ENCODE measurements at places on chromosomes 3 and 15.

- H3K4me3 ChIP-seq = no peak overlapping the region
- H3K36me3 ChIP-seq = no peaks in the 10 kb centered on the region
- H3K27ac ChIP-seq = no peak overlapping the region
- no peaks in the 10 kb centered on the region for H3K27me3 ChIP-seq
- DNase-seq = no peak
Observed at GRCh38 chr3:54099381-54099780, 23.0 kb upstream of the CACNA2D3 start.

GRCh38 chr3:150691414-150692040, 12.2 kb downstream of the ERICH6 start:
- no peak overlapping the region for H3K4me3 ChIP-seq
- H3K36me3 ChIP-seq = no peaks in the 10 kb centered on the region
- no peaks in the 10 kb centered on the region for H3K27me3 ChIP-seq
- no peak for DNase-seq
- H3K4me1 ChIP-seq = no peaks in the 10 kb centered on the region

DNA sequence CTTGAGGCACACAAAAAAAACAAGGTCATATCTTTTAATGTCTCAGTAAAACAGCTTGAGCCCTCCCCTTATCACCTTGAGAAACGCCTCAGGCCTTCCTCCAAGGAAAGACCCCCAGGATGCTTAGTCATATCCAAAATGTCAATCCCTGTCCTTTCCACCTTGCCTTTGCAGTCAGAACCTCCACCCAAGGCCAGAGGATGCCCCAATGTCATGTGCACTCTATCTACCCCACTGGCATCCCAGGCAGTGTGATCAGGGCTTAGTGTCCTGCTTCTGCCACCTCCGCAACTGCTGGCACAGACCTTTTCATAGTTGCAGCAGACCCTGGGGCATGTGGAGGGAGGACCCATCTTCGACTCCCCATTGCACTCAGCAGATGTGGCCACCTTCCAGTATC, 268.0 kb upstream of the LRRFIP2 start:
- no peaks in the 10 kb centered on the region for H3K4me1 ChIP-seq
- H3K4me3 ChIP-seq = no peak overlapping the region
- H3K27ac ChIP-seq = no peak overlapping the region
- DNase-seq = no peak
- H3K36me3 ChIP-seq = no peaks in the 10 kb centered on the region

DNA sequence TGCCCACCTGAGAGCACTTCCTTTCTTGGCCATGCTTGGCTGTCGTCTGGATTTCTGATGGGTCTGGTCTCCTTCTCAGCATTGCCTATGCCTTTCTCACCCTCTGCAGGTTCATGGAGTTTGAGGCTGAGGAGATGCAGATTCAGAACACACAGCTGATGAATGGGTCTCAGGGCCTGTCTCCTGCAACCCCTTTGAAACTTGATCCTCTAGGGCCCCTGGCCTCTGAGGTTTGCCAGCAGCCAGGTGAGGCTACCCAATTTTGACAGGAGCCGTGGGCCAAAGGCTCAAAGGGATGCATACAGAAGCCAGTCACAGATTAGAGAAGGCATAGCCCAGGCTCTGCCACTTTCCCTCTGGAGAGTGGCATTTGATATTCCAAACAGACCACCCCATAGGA, 10.5 kb downstream of the NUTM1 start:
- no peaks in the 10 kb centered on the region for H3K27me3 ChIP-seq
- H3K4me1 ChIP-seq = no peaks in the 10 kb centered on the region
- H3K36me3 ChIP-seq = no peaks in the 10 kb centered on the region
- DNase-seq = no peak

- H3K4me3 ChIP-seq = no peak overlapping the region
- no peaks in the 10 kb centered on the region for H3K4me1 ChIP-seq
- no peaks in the 10 kb centered on the region for H3K36me3 ChIP-seq
Observed at GRCh38 chr3:12345141-12345561, 56.3 kb downstream of the PPARG start.

DNA sequence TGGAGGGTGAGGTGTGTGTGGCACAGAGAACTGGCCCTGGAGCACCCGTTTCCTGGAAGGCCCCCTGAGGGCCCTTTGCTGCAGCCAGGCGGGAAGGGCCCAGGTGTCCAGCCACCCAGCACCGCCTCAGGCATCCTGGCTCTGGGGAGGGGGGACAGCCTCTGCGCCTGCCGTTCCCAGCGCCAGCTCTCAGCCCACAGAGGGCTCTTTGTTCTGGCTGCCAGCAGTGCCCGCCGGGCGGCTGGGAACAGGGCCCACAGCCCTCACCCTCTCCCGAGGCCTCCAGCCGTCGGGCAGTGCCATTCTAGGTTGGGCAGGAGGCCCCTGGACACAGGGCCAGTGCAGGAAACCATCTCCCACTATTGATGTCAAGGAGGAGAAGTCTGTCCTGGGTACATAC, 8.3 kb downstream of the SLC38A3 start:
- H3K27me3 ChIP-seq = no peaks in the 10 kb centered on the region
- H3K4me1 ChIP-seq = peaks cover 9% of the 10 kb centered on the region
- no peak overlapping the region for H3K27ac ChIP-seq

Measured in breast epithelium (tissue), 4 donors.